ENCODE measurements at places on chromosomes 13 and 19. TPM values are rescaled to one million over a fixed set of nuclear protein-coding genes. Genes with fewer than 3 reads are reported as not detected.

Gene FZR1
- total RNA-seq, result 77.8 TPM

DNA sequence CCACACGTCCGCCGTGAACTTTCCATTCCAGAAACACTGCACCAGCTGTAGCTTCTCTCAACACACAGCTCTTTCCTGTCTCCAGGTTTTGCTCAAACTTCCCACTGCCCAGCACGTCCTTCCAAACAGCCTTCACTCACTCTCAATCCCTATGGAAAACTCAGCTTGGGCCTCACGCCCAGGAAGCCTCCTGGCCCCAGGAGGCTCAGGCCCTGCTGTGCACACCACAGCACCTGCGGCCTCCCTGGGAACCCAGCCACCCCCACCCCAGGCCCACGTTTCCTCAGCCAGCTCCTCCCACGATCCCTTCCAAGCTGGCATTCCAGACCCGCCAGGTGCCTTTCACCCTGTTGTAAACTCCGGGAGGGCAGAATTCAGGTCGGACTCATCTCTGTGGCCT lies 35.2 kb downstream of the C13orf46 start:
- H3K36me3 ChIP-seq, result no peaks in the 10 kb centered on the region
- no peaks in the 10 kb centered on the region for H3K4me1 ChIP-seq
- H3K4me3 ChIP-seq, result no peak overlapping the region

DNA sequence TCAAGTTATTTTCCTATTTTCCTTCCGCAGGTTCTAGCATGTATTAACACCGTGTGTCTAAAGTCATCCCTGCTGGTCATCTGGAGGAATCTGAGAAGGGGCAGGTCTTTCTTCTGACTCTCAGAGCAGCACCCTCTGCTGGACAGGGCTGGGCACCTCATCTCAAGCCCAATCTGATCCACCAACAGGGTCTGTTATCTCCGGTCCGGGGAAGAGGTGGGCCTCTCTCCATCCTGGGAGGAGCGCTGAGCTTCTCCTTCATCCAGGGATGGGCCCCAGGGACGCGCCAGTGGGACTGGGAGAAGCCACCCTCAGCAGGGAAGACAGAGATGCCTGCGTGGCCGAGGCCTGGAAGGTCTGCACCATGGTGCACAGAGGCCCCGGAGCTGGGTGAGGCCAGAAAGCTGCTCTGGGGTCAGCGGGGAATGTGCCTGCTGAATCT lies 26.0 kb upstream of the ZNF331 start:
- DNase-seq, result peak; percentile 66
- H3K27ac ChIP-seq, result no peak overlapping the region
- H3K4me3 ChIP-seq, result no peak overlapping the region

DNA sequence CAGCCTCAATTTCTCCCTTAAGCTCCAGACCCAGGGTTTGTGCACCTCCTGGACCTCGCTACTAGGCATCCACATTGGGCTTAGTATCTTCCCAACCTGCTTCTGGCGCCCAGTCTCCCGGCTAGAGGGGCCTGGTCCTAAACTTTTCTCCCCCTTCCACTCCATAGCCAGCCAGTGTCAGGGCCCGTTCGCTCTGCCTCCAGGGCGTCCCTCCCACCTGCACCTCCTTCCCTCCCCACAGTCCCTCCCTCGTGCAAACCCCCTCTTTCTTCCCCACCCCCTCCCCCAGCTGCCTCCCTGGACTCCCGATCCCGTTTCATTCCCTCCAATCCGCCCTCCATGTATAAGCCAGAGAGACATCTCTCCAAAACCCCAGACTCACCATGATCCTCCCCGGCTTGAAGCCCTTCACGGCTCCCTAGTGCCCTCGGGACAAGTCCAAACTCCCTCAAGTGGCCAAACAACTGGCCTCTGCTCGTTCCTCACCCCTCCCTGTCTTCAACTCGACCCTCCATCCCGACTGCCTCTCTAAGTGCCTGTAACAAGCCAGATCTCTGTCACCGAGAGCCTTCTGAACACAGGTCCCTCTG lies 997 bp upstream of the SAMD4B start:
- DNase-seq, result no peak
- H3K27me3 ChIP-seq, result no peaks in the 10 kb centered on the region
- peaks cover 65% of the 10 kb centered on the region for H3K4me1 ChIP-seq
- peak overlapping the region; percentile 83 for H3K27ac ChIP-seq
- H3K36me3 ChIP-seq, result peaks cover 11% of the 10 kb centered on the region

DNA sequence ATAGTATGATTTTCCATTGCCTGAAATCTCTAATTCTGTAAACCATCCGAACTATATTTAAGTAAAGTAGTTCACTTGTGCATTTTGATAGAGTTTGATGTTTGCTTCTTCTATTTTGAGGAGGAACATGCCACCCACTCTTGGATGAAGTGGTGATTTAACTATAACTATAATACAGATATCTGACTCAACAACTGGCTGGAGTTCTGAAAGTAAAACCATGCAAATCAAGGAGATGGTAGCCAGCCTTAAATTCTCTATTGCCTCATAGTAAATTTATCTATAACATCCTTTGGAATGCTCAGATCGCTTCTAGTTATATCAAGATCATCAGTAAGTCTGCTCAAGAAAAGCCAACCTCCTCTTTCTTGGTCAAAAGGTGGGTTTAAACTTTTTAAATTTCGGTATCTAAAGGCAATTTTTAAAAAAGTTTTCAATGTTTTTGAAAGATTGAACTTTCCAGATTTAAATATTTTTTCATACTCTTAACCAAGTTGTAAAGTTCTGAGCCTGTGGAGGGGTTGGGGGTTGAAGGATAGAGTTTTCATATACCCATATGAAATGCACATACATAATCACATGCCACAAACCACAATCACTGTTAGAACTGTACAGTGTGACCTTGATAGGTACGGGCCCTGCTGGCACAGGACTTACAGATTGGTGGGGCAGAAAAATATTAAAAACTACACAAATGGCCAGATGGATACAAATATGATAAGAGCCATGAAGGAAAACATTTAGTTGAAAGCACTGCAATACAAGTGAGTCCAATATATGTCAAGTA lies 90.5 kb upstream of the RFC3 start:
- H3K36me3 ChIP-seq, result no peaks in the 10 kb centered on the region
- H3K4me1 ChIP-seq, result no peaks in the 10 kb centered on the region
- DNase-seq, result no peak
- no peaks in the 10 kb centered on the region for H3K27me3 ChIP-seq
- H3K4me3 ChIP-seq, result no peak overlapping the region
- no peak overlapping the region for H3K27ac ChIP-seq

DNA sequence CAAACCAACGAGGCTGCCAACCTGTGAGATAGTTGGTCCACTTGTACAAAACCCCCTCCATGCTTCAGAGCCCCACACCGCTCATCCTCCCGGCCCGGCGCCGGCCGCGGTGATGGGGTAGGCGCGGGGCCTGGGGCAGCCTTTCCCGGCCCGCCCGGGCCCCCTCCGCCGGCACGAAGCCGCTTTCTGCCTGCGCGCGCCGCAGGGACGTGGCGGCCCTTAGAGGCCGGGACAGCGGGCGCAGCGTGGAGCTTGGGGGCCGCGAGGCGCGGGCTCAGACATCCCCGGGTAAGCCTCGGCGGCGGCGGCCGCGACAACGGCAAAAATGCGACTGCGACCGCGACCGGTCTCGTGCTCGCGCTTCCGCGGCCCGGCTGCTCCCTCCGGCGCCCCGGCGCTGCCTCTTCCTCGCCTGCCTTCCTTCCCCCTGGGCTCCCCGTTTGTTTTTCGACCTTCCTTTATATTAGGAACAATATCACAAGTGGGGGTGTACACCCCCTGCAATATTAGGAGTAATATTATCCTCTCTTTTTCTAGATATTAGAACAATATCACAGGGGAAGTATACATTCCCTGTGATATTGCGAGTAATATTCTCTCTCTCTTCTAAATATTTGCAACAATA lies 53.9 kb upstream of the CEACAM21 start:
- DNase-seq, result peak; percentile 20
- no peaks in the 10 kb centered on the region for H3K36me3 ChIP-seq
- H3K27me3 ChIP-seq, result no peaks in the 10 kb centered on the region
- peak overlapping the region; percentile 44 for H3K4me3 ChIP-seq

Gene C13orf46
- 33.9 TPM for total RNA-seq

GRCh38 chr19:54063350-54064116 lies at the start of gene VSTM1:
Gene VSTM1, minus strand, starts transcription at chr19:54063897. Its CDS starts 120 bp downstream, at chr19:54063777.
- H3K36me3 ChIP-seq, result no peaks in the 10 kb centered on the region
- no peak for DNase-seq
- H3K27me3 ChIP-seq, result no peaks in the 10 kb centered on the region
- H3K27ac ChIP-seq, result no peak within 1 kb of the TSS
- H3K4me1 ChIP-seq, result no peaks in the 10 kb centered on the region

Gene CYP4F8
- not detected for total RNA-seq

DNA sequence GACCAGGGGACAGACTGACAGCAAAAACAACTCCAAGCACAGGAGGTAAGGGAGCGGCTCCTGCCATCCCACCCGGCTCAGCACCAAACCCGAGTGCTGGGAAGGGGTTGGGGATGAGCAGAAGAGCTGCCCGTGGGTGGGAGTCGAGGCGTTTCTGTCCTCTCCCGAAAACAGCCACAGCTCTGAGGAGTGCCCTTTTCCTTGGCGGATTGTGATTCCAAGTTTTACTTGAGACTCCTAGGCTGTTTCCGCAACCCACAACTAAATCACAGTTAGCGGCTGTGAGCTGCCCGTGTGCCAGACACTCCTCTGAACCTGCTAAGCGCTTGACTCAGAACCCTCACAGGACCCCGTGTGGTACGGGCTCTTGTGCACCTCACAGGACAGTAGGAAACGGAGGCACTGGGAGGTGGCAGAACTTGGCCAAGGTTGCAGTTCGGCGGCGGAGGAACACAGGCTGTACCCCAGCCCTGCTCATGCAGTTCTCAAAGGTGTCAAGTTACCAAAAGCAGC lies 21.4 kb downstream of the CFAP97D2 start:
- no peak overlapping the region for H3K27ac ChIP-seq
- DNase-seq, result no peak
- H3K36me3 ChIP-seq, result peaks cover 3% of the 10 kb centered on the region
- H3K27me3 ChIP-seq, result peaks cover 7% of the 10 kb centered on the region

Gene CNMD
- total RNA-seq, result not detected

GRCh38 chr13:51541809-51542258 lies 42.4 kb upstream of the WDFY2 start:
- H3K4me3 ChIP-seq, result no peak overlapping the region
- H3K27me3 ChIP-seq, result no peaks in the 10 kb centered on the region
- DNase-seq, result no peak

DNA sequence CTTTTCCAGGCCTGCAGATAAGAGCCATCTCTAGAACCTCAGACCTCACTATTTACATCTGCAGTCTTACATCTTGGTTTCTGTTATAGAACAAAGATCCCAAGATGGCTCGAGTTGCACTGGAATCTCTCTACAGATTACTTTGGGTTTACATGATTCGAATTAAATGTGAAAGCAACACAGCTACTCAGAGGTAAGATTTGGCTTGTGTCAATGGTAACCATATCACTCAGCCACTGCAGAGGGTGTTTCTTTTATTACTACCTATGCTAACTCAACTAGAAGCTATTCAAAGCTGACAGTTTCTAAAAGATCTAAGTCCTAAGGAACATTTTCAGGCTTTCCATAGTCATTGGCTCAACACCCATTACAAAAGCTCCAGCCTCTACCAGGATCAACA lies 115.6 kb downstream of the FRY start:
- H3K27ac ChIP-seq, result no peak overlapping the region
- no peaks in the 10 kb centered on the region for H3K36me3 ChIP-seq

Gene BICRA
- 35.1 TPM for total RNA-seq

- H3K36me3 ChIP-seq, result no peaks in the 10 kb centered on the region
- DNase-seq, result no peak
- H3K27ac ChIP-seq, result no peak overlapping the region
- no peak overlapping the region for H3K4me3 ChIP-seq
- no peaks in the 10 kb centered on the region for H3K27me3 ChIP-seq
- no peaks in the 10 kb centered on the region for H3K4me1 ChIP-seq
Observed at GRCh38 chr13:45941261-45941660, 89.7 kb upstream of the SIAH3 start.

Gene FGF9
- total RNA-seq, result 3.1 TPM

DNA sequence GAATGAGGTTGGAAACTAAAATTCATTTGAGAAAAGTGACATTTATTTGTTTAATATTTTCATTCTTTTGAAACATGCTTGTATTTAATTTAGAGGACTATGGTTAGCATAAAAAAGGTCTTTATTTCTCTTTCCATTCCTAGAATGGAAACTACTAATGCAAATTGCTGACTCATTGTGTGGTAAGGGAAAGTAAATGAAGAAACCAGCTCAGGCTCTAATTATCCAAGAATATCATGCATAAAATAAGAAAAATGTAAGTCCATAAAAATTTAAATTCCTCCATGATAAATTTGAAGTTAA lies 777.0 kb upstream of the SLITRK1 start:
- no peaks in the 10 kb centered on the region for H3K4me1 ChIP-seq
- H3K27me3 ChIP-seq, result no peaks in the 10 kb centered on the region
- DNase-seq, result no peak
- no peak overlapping the region for H3K4me3 ChIP-seq
- no peaks in the 10 kb centered on the region for H3K36me3 ChIP-seq

- H3K27ac ChIP-seq, result peak overlapping the region; percentile 13
- peaks cover 10% of the 10 kb centered on the region for H3K4me1 ChIP-seq
- no peak for DNase-seq
- peaks cover 29% of the 10 kb centered on the region for H3K36me3 ChIP-seq
- H3K4me3 ChIP-seq, result peak overlapping the region; percentile 95
Observed at GRCh38 chr19:58227964-58228584, 640 bp upstream of the ZNF544 start.

Gene KIR2DL1
- total RNA-seq, result not detected

- H3K4me1 ChIP-seq, result peaks cover 70% of the 10 kb centered on the region
- peaks cover 73% of the 10 kb centered on the region for H3K27me3 ChIP-seq
- peak overlapping the region; percentile 40 for H3K4me3 ChIP-seq
- H3K27ac ChIP-seq, result peak overlapping the region; percentile 47
- no peaks in the 10 kb centered on the region for H3K36me3 ChIP-seq
Observed at GRCh38 chr13:50130123-50130946, 115.1 kb downstream of the KCNRG start.

Gene FBXO17
- 0.46 TPM for total RNA-seq

DNA sequence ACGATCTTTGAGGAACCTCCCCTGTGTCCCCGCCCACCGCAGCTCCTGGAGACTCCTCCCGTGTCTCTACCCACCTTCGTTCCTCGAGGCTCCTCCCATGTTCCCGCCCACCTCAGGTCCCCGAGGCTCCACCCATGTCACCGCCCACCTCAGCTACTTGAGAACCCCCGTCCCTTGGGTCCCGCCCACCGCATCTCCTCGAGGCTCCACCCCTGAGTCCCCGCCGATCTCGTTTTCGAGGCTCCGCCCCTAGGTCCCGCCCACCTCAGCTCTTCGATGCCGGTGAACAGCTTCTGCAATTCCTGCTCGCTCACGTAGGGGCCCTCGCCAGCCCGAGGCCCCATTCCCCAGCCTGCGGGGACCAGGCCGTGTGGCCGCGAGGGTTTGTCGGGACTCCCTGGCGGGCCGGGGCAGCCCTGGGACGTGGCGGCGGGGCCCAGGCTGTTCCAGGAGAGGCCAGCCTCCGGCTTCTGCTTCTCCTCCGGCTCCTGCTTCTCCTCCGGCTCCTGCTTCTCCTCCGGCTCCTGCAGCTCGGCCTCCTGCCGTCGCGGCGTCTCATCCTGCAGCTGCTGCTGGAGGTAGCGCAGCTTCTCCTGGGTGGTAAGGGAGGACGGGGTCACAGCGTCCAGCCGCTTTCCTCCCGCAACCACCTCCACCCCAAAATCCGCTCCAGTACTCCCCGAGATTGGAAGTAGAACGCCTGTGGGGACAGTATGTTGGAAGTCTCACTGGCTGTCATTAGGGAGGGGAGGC lies 16.7 kb downstream of the TSKS start:
- peak; percentile 33 for DNase-seq
- no peaks in the 10 kb centered on the region for H3K36me3 ChIP-seq
- H3K4me3 ChIP-seq, result no peak overlapping the region
- H3K27me3 ChIP-seq, result peaks cover 8% of the 10 kb centered on the region
- no peaks in the 10 kb centered on the region for H3K4me1 ChIP-seq

Gene LYPD3
- total RNA-seq, result 4.2 TPM

- H3K27me3 ChIP-seq, result no peaks in the 10 kb centered on the region
- H3K36me3 ChIP-seq, result peaks cover 5% of the 10 kb centered on the region
- no peak for DNase-seq
- no peaks in the 10 kb centered on the region for H3K4me1 ChIP-seq
Observed at GRCh38 chr13:39684531-39685137, 29.2 kb downstream of the COG6 start.

Gene ZNF580
- 116 TPM for total RNA-seq

Gene MISP
- 0.16 TPM for total RNA-seq

Measured in T-cell (primary cell).